ENCODE measurements at places on chromosomes 16 and 17.

GRCh38 chr17:78512976-78513375 is 64.2 kb downstream of the DNAH17 start:
- no peak for DNase-seq

DNA sequence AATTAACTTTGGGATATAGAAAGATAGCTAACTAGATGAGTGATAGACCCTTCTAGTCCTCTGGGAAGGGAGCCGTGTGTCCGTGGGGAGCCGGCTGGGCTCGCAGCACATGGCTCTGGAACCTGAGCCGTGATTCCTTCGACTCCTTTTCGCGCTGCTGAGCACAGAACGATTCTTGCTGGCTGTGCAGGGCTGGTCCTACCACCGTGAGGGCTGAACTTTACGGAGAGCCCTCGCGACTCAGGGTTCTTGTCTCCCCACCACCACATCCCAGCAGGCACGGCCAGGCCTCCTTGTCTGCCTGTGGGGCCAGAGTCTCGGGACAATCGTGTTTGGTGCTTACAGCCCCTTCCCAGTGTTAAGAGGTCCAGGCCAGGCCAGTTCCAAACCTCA is 13.8 kb upstream of the TCF25 start:
- DNase-seq: no peak

- DNase-seq: no peak
Measured at GRCh38 chr17:14299280-14300141, 1.4 kb upstream of the HS3ST3B1 start.

- no peak for DNase-seq
Measured at GRCh38 chr17:71024172-71024571, 854.8 kb downstream of the KCNJ2 start.

DNA sequence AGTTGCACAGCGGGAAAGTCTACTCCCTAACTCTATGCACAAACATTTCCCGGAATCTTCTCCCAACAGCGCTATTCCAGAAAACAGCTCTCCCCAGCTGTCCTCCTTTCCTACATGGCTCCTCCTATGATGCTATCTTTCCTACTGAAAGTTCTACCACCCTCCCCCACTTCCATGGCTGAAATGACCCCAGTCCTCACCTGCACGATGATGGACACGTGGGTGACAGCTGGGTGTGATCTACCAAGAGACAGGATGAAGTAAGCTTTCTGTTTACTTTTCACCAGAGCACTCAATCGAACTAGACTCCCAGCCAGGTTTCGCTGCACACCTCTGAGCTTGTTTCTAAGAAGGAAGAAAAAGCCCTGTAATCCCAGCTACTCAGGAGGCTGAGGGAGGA is 10.7 kb downstream of the CTC1 start:
- no peak for DNase-seq

- DNase-seq: no peak
Measured at GRCh38 chr17:76934561-76935320, 66.5 kb downstream of the MGAT5B start.

Data from GM13977 (cell line).